ENCODE measurements at places on chromosomes 5 and 9. TPM values are rescaled to one million over a fixed set of nuclear protein-coding genes. Genes with fewer than 3 reads are reported as not detected.

The UBE2QL1 gene
- 0.33 TPM for total RNA-seq

The GABRP gene
- not detected for total RNA-seq

The SIGMAR1 gene
- 26.7 TPM for total RNA-seq

GRCh38 chr5:122053181-122054109 lies 24.6 kb downstream of the LOX start:
- DNase-seq = peak; percentile 7

GRCh38 chr9:8693464-8693863 lies 893.9 kb upstream of the DMAC1 start:
- no peak for DNase-seq

DNA sequence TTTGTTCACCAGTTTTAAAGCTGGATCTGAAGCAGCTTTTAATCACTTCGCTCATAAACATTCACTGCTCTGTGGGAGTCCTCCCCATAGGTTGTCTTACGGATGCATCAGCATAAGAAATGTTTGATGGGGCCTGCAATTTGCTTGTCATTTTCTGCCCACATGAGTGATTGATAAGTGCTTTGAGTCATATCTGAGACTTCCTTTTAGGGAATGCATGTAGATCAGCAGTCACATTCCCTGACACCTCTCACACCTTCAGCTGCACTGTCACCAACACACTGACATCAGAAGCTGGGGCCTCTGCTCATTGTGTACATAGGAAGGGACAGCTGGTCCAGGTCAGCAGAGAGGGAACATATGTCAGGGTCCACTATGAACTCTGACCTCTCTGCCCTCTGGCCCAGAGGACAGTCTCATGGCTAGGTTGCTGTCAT lies 84.1 kb upstream of the SPATA31D4 start:
- no peak for DNase-seq

GRCh38 chr5:141822144-141822543 lies 56.1 kb downstream of the PCDH1 start:
- no peak for DNase-seq

Data from body of pancreas (tissue), 4 donors.